Stimulated activated CD4-positive, alpha-beta T cell treated with anti-CD3 and anti-CD28 coated beads, Interleukin-4, amount 100 ng/mL, for 1 hour (primary cell): ENCODE measurements at places on chromosomes 16 and 17.

GRCh38 chr17:14070344-14070984, 1.2 kb downstream of the COX10 start:
- DNase-seq, result no peak

DNA sequence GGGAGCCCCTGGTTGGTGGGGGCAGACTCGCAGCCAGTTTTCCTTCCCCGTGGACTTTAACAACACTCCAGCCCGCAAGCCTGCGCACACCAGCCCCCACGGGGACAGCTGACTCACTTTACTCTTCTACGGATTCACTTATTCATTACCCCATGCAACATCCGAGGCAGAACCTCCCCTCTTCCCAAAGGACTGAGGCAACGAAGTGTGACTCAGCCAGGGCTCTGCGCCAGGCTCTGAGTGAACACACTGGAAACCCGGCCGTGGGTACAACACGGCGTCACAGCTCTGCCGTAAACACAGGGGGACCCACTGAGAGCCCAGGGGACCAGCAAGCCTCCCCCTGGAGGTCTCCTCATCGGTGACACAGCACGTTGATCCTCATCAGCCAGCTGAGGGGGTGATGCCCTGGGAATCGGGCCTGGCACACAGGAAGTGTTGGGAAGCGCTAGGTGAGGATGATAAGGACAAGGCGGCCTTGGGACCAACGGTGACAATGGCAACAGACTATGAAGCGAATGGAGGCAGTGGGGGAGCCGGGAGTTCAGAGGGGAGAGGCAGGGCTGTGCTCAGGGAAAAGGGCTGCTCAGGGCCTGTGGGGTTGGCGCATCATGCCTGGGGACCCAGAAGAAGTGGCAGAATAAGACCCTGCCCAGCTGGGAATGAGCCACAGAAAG, 14.6 kb downstream of the COTL1 start:
- DNase-seq, result peak; percentile 59

DNA sequence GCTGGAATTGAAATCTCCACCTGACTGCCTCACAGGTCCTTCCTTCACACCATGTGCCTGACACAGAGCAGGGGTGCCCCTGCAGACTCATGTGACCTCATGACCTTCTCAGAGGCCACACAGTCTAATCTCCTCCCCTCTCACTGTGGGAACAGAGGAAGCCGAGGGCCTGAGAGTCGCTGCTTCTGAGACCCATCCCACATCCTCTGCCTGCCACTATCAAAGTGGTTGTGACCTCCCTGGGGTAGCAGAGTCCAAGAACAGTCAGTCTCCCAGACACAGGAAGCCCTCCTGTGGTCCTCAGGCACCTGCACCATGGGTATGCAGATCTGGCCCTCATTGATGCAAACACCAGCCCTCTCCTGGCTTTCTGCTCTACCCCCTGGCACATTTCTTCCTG, 78.5 kb downstream of the RAB11FIP4 start:
- no peak for DNase-seq

DNA sequence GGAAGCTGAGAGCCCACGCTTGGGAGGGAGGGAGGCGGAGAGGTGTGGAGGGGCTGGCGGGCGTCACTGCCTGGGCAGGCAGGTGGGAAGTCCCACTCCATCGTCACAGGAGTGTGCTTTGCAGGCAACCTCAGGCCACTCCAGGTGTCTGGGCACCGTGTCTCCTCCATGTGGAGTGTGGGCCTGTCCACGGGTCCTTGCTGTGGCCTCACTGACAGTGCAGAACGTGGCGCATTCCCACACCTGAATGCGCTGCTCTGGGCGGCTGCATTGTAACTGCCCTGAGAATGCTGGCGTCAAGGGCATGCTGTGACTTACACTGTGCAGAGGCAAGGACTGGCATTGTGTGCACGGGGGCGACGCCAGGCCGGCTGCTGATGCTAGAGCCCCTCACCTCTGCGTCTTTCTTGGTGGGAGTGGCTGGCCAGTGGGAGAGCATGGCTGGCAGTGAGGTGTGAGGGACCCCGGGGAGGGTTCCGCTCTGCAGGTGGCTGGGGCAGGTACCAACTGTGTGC, 66.4 kb downstream of the BANP start:
- DNase-seq, result no peak

DNA sequence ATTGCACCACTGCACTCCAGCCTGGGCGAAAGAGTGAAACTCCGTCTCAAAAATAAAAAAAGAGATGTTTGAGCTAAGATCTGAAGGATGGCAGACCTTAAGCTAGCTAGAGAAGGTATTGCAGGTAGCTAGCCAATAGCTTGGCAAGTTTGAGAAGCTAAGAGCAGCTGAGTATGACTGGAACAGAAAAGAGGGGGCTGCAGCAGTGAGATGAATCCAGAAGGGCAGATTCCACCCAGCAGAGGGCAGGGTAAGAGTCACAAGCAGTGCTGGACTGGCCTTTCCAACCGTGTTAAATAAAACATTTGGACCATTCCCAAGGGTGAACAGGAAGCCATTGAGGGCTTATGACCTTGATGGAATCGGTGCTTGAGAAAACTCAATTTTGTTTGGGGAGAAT, 5.7 kb upstream of the PHAF1 start:
- no peak for DNase-seq

DNA sequence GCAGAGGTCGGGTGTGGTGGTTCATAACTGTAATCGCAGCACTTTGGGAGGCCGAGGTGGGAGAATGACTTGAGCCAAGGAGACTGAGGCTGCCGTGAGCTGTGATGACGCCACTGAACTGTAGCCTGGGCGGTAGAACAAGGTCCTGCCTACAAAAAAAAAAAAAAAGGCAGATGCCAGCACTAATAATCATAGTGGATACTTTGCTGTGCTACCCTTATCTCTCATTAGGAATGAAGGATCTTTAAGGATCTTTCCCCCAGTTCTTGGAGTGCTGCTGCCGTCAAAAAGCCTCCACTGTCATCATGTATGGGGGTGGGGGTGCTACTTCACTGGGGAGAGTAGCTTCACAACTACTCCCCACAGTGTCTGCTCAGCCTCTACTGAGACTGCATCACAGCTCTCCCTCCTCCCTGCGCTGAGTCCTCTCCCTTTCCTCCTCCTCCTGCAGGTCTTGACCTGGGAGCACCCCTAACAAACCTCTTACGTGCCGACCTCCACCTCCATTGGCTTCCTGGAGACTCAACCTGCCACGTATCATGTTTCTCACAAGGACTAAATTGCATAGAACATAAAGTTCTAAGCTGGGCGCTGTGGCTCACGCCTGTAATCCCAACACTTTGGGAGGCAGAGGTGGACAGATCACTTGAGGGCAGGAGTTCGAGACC, 24.4 kb upstream of the ST6GALNAC1 start:
- DNase-seq, result no peak

GRCh38 chr17:41251261-41251660, 1.8 kb downstream of the KRTAP9-4 start:
- DNase-seq, result no peak

GRCh38 chr16:77057161-77057774, 133.7 kb upstream of the MON1B start:
- DNase-seq, result no peak

DNA sequence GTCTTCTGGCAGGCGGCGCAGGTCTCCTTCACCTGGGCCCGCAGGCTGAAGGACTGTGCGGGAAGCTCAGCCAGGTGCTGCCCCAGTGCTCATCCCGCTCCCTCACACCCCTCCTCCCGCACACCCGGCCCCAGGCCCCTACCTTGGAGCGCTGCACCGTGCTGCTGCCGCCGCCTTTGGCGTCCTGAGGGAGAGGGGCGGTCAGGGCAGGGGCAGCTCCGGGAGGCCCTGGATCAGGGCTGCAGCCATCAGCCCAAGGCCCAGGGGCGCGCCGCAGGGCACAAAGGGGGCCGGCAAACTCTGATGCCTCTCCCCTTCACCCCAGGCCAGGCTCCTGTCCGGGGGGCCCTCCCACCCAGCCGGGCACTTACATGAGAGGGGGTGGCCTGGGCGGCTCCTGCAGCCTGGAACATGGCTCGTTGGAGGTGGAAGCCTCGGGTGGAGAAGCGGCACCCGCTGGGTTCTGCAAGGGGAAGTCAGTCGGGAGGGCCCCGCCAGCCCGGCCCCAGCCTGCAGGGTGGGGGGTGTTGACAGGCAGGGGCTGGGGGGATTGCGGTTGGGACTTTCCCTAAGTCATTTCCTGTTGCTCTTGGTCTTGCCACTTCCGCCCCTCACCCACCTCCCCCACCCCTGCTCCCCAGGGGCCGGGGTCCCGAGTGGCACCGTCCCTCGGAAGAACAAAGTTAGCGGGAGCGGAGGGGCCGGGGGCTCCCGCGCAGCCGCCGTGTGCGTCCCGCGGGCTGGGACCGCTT, 863 bp downstream of the LIMD2 start:
- peak; percentile 74 for DNase-seq

- DNase-seq, result no peak
Observed at GRCh38 chr17:83024218-83024971, 55.0 kb upstream of the METRNL start.

- DNase-seq, result no peak
Observed at GRCh38 chr17:76331083-76331482, 22.6 kb downstream of the PRPSAP1 start.

- no peak for DNase-seq
Observed at GRCh38 chr17:47338026-47338425, 14.3 kb downstream of the EFCAB13 start.

- no peak for DNase-seq
Observed at GRCh38 chr17:18859256-18859655, 1.3 kb downstream of the PRPSAP2 start.

- DNase-seq, result no peak
Observed at GRCh38 chr16:89983536-89983935, 35.0 kb downstream of the DEF8 start.

- DNase-seq, result no peak
Observed at GRCh38 chr16:81646561-81646960, 132.5 kb upstream of the PLCG2 start.

DNA sequence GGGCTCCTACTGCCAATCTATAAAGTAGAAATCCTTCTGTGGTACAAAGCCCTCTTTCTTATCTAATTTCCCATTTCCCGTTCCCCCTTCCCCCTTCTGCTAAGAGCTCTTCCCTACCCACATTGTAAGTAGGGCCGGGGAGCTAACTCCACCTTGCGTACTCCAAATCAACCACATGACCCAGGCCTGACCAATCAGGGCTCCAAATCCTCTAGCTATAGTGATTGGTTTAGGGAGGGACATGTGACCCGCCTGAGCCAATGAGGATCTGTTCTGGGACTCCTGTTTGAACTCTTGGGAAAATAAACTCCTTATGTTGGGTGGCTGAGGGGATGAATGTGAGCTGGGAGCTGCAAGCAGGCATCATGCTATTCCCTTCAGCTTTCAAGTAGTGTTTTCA, 40.9 kb upstream of the MEOX1 start:
- DNase-seq, result peak; percentile 7

- DNase-seq, result no peak
Observed at GRCh38 chr17:29546830-29547229, 20.0 kb downstream of the ABHD15 start.

DNA sequence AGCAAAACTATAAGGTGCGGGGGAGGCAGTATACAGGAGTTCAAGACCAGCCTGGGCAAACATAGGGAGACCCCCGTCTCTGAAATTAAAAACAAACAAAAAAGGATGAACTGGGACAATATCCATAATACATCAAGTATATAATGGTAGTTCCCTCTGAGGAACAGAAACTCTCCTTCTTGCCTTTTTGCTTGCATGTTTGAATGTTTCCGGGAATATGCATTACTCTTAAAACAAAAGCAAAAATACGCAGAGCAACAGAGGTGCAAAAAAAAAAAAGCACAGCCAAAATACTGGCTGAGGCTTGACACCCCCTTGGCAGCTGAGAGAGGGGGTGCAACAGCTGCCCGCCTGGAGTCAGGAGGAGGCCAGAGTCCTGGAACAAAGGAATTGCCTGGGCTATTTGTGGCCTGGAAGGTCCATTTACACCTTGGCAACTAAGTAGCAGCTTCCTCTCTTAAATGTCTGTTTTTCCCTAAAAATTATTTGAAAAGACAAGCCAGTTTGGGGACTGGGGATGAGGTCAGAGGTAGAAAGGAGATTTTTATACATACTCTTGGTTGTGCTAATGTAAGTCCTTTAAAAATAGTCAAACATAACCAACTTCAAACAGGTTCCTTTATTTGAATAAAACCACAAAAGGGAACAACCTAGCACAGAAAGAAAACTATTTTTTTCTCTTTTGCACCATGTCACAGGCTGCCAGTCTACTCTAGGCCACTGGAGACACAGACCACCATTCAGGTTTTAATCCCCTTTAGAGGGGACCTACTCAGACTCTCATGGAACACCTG, 19.5 kb downstream of the USP7 start:
- no peak for DNase-seq

DNA sequence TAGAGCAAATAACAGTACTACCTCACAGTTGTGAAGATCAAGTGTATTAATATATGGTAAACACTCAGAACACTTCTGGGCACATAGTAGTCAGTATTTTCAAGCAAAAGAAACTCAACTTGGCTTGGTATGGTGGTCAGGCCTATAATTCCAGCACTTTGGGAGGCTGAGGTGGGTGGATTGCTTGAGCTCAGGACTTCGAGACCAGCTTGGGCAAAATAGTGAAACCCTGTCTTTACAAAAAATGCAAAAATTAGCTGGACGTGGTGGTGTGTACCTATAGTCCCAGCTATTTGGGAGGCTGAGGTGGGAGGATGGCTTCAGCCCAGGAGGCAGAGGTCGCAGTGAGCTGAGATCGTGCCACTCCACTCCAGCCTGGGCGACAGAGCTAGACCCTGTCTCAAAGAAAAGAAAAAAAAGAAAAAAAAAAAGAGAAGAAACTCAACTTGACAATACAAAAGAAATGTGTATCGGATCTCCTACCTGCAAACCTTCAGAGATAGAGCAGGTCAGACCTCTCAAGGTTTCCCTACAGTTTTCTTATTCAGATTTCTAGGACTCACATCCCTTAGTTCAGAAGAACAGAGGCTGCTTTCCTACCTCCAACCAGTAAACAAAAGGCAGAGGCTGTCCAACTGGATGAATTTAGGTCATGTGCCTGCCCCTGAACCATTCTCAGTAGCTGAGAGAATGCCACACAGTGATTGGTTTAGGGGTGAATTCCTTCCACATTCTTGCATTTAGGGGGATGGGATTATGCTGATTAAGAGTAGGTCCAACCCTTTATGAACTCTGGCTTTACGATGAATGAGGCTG, 1.7 kb upstream of the KPNA2 start:
- no peak for DNase-seq

- no peak for DNase-seq
Observed at GRCh38 chr17:5976251-5976650, 93.9 kb upstream of the WSCD1 start.

DNA sequence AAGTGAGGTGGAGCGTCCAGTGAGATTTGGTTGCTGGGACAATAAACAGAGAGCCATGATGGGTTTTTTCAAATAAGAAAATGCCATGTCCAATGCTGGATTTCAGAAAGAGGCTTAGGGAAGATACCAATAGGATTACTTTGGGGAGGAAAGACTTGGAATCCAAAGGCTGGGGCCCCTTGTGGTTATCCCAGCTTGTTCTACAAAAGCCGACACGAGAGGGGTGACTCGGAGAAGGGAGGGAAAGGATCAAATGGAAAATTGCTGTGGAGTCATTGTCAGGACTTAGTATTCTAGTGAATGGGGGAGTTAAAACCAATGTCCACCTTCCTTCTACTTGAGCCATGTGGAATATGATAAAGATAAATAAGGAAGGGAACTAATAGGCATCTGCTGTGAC, 305.5 kb downstream of the SOX9 start:
- no peak for DNase-seq

GRCh38 chr17:73595479-73595878, 48.8 kb downstream of the SDK2 start:
- peak; percentile 11 for DNase-seq

GRCh38 chr16:77790009-77790372, 1.6 kb downstream of the VAT1L start:
- no peak for DNase-seq
